T-helper 2 cell (primary cell): ENCODE measurements at places on chromosomes 16 and 17.

GRCh38 chr17:43143201-43143600, 18.0 kb upstream of the BRCA1 start:
- DNase-seq: no peak

- no peak for DNase-seq
These were observed 62.4 kb upstream of the MED9 start for GRCh38 chr17:17414341-17414805.

DNA sequence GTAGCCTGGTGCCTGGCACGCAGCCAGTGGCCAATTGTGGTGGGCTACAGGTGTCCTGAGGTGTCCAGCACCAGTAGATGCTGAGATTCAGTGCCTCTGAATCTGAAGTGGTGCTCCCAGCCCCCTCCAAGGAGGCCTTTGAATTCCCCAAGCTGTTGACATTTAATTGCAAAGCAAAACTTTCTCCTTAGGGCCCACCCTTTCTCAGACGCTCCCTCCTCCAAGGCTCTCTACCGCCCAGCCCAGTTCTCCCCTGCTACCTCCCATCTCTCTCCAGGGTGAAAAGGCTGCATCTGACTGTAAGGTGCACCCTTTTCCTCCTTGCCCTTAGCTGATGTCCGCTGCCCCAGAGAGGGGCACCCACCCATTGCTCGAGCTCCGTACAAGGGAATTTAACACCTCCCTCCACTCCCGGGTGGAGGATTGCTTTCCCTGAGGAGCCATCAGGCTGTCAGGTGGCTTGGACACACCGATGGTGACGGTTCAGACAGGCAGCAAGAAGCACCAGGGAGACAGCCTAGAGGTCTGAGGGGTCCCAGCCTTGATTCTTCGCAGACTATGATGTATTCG, 1.7 kb downstream of the BEAN1 start:
- DNase-seq: no peak

DNA sequence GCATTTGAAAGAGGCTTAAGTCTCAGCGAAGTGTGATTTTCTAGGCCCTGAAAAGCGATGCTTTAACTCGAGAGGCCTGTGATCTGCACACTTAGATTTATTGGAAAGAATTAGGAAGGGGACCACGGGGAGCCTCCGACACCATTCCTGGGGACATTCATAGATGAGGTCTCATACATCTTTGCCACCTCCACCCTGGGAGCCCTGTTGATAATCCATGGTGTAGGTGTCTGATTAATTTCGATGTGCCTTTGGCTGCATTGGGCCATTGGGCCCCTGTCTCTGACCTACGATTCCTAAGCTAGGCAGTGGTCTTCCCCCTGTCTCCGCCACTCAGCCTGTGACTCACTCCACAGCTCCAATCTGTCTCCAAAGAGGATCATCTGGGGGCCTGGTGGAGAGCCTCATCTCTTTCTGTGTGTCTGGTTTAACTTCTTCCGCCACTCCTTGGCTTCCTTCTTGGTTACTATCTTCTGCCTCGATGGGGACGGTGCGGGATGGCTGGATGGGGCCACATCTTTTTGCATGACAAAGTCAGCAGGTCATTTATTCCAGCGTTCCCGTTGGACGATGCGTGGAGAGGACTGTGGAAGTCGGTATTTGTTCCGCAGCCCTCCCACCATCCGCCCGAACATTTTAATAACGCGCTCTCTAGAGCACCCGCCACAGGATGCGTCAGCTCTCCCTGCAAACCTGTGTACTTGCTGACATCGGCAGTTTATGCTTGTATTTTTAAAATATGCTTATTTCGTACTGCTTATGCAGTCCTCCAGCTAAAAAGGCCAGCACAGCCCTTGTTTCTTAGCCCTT, 109.3 kb downstream of the IRX3 start:
- no peak for DNase-seq

DNA sequence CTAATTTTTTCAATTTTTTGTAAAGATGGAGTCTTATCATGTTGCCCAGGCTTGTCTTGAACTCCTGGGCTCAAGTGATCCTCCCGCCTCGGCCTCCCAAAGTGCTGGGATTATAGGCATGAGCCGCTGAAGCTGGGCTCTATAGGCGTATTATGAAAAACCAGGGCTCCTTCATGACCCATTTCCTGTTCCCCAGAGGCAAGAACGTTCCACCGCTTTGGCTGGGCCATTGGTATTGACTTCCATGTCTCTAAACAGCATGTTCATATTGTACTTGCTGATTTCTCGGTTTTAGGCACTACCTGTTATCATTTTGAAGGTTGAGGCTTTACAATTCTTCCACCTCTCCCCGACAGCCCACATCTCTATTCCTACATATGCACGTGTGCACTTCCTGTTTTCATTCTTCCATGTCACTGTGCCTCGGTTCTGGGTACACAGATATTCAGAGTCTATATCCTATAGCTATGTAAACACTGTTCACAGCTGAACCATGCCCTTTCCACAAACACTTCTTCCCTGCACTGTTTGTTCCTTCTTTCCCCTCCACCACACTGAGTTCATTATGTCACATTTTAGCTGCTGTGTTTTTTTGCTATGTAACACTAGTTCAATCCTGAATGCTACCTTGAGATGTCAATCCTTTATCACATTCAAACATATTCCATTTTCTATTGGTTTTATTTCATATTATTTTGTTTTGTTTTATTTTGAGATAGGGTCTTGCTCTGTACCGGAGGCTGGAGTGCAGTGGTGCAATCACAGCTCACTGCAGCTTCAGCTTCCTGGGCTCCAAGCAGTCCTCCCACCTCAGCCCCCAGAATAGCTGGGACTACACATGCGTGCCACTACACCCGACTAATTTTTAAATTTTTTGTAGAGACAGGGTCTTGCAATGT, 16.8 kb upstream of the MAPK3 start:
- DNase-seq: no peak

DNA sequence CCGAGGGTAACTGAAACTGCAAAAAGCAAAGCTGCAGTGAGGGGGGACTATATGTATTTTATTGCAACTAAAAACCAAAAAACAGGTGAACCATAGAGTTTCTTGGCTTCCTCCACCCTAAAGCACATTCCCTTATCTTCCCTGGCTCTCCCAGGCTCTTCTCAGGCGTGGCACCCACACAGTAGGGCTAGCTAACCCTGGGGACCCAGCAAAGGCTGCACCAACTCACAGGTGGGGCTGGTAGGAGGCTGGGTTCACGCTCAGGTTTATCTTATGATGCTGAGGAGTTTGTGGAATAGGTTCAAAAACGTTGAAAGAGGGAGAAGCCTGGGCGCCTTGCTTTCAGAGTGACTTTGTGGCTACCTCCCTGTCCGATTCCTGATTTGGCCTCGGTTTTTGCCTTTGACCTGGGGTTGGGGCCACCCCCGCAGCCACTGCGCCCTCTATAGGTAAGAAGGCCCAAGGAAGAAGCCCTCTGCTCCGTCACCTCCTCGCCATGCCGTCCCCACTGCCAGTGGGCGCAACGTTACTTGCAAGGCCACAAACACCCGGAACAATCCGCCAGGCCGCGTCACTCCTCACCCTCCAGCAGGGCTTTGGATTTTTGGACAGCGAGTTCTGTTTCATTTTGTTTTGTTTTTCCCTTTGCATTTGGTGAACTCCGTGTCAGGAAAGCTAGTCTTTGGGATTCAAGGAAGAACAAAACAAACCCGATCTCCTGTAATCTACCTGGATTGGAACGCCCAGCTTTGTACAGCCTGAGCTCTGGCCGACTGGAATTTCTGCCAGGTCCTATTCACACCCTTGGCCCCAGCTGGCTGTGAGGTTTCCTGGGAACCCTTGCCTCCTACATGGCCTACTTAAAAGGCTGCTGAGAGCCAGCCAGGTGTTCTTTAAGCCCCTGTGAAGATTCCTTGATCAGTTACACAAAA, 60.8 kb downstream of the TBC1D16 start:
- no peak for DNase-seq

GRCh38 chr17:27608328-27609230, 22.4 kb upstream of the LGALS9 start:
- DNase-seq: no peak
